NCI-H748 treated with DMSO at 0.1 percent for 48 hours (cell line): ENCODE measurements at places on chromosomes 6 and 20.

DNA sequence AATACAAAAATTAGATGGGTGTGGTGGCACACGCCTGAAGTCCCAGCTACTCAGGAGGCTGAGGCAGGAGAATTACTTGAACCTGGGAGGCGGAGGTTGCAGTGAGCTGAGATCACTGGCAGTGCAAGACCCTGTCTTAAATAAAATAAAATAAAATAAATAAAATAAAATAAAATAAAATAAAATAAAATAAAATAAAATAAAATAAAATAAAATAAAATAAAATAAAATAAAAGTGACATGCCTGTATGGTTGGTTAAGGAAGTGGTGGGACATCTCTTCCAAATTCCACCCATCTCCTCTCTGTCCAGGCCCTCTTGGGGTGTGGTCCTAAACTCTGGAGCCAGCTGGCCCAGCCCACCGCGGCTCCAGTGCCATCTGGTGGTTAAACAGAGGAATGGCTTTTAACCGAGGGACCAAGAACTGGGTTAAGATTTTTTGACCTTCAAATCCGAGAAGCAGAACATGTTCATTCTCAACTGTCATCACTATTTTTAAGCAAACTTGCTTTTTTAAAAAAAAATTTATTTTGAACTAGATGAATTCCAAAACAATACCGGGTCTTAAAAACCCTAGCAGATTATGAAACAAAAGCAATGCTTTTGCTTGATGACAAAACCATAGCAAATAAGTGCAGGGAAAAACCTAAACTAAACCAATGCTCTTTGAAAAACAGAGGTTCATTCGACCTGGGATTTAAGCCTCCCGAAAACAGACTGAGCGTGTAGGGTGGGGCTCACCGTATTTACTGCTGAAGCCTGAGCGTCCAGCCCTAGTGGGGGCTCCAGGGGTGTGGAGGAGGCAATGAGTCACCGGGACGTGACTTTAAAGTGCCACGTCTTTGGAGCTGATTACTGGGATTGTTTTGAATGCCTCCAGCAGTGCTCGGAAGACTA, 68.8 kb downstream of the CDC5L start:
- peak; percentile 39 for DNase-seq

DNA sequence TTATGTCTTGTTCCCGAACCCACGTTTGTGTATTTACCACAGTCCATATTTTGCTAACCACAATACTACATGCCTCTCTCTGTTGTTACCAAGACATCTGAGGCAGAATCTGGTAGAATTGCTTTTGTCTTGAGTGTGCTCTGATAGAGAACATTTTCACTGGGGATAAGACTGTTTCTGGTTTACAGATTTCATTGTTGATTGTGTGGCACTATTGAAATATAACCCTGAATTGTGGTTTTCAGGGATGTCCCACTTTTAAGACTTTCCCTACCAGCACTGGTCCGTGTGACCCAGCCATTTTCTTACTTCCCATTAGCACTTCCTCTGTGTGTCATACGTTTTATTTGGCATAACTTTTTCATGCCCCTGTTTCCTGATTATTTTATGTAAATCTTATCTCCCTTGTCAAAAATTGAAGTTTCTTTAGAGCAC, 12.2 kb downstream of the NCOA7 start:
- no peak for DNase-seq

DNA sequence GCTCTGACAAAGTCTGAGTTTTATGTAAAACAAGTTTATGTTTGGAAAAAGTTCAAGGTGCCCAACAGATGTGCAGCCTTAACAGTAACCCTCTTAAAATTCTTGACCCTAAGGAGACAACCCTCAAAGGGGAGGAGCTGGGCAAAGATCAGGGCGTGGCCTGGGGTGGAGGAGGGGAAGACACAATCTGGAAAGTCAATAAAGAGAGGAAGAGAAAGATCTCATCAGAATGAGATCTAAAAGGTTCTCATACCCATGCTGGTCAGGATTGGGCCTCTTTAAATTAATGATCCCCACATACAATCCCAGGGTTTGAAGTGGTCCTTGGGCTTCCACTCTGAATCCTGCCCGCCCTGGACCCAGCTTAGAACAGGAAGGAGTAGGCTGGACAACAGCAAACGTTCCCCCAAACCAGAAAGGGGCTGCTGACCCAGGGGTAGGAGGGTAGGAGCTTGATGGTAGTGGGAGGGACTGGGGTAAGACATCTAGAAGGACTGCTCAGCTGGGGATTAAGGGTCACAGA, 33.0 kb downstream of the FOXP4 start:
- DNase-seq: no peak

DNA sequence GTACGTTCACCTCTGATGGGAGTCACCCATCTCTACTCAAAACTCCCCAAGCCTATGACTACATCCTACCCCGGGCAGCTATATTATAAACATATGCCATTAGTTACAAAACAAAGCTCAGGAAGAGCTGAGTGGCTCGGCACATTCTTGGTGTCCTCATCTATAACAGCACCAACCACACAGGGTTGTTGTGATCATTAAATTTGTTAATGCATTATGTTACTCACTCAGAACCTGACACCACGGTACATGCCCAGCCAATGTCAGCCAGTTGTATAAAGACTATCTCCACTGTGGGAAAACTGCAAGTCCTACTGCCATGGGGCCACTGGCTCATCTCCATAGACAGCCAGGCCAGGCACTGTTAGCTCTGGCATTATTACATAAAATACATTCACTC, 7.7 kb downstream of the CDK5RAP1 start:
- DNase-seq: no peak

DNA sequence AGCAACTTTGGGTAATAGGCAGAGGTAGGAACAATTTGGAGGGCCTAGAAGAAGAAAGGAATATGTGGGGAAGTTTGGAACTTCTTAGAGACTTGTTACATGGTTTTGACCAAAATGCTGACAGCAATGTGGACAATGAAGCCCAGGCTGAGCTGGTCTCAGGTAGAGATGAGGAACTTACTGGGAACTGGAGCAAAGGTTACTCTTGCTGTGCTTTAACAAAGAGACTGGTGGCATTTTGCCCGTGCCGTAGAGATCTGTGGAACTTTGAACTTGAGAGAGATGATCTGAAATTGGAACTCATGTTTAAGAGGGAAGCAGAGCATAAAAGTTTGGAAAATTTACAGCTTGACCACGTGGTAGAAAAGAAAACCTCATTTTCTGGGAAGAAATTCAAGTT, 28.3 kb upstream of the TMEM200A start:
- no peak for DNase-seq

DNA sequence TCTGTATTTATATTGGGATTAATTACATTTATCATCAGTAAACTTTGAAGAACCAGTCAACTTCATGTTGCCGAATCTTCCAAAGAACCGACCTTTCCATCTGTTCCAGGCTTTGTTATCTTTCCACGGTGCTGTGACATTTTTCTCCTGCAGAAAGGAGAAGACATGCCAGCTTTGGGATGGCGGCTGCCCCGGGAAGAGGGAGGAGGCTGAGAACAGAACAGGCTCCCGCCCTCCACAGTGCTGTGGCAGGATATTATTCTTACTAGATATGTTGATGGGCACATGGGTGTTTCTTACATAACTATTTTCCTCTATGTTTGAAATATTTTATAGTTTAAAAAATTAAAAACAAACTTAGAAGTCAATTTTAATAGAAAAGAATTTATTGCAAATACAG, 44.9 kb downstream of the GINS1 start:
- DNase-seq: no peak

- no peak for DNase-seq
These were observed 591.5 kb upstream of the ID4 start for GRCh38 chr6:19245656-19246055.

- no peak for DNase-seq
These were observed 669.0 kb upstream of the EYS start for GRCh38 chr6:66376001-66376400.

DNA sequence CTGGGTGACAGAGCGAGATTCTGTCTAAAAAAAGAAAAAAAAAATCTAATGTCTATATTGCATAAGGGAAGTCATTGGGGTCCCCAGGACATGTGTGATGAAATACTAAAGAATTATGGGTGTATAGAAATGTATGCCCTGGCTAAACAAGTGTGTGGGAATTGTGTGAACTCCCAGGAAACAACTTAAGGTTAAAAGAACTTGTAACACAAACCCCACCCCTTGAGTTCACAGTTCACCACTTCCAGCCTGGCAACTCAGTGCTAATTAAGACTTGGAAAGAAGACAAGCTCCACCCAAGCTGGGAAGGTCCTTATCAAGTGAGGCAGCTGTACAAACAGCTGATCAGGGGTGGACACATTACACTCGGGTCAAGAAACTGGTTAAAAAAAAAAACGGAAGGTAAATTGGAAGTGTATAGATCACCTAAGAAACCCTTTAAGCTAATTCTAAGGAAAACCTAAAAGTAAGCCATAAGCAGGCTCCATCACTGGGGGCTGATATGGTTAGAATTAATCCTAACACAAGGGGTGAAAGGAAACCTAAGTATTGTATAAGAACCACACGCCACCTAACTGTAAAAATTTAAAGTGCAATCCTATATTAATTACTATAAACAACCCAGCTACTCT, 25.2 kb downstream of the HLA-A start:
- no peak for DNase-seq

DNA sequence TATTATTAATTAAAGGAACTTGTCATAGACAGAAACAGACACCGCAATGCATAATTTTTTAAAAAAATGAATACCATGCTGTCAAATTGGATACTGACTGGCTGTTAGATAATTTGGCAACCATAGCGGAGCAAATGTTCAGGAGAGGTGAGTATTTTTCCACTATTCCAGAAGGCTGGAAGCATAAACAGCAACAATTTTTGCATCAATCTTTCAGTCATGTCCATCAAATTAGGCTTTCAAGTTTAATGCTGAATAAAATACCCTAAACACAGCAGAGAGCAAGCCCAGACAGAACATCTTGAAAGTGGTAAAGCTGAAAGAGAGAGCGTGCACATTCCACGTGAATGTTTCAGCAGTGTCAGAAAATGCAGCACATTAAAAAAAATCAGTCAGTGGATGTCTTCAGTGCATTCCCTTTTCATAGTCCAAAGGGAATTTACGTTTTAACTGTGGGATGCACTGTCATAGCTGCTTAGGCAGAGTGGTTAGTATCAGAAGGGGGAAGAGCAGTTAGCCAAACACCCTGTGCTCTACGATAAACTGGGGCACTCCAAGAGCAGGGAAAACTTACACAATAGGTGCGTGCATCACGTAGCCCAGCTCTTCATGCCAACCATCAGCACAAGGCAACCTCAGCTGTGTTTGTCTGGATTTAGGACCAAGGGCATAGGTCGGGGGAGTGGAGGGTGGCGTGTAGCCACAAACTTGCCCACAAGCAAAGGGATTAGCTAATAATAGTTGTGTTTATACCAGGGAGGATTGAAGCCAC, 116.2 kb upstream of the STMND1 start:
- DNase-seq: no peak

DNA sequence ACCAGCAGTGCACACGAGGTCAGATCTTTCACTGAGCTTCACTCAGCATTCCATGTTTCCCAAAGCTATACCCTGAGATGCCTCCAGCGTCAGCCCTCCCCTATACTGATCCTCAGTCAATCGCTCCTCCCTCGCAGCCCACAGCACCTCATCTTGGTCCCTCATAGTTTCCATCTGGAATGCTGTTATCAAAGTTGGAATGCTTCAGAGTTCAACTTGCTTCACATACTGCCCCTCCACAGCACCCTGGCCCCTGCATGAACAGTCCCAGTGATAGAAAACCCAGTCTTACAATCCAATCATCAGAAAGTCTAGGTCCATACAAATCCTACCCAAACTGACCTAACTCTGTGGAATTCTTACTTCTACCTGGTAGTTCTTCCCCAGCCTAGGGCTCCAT, 20.0 kb downstream of the SPAG4 start:
- no peak for DNase-seq

GRCh38 chr20:25296094-25297093, 48.5 kb downstream of the PYGB start:
- DNase-seq: no peak
